ENCODE measurements at places on chromosomes 7 and 10.

- DNase-seq, result no peak
Measured at GRCh38 chr10:130929422-130930325, 381.8 kb downstream of the TCERG1L start.

- no peak for DNase-seq
Measured at GRCh38 chr10:56348101-56348500, 13.0 kb downstream of the ZWINT start.

DNA sequence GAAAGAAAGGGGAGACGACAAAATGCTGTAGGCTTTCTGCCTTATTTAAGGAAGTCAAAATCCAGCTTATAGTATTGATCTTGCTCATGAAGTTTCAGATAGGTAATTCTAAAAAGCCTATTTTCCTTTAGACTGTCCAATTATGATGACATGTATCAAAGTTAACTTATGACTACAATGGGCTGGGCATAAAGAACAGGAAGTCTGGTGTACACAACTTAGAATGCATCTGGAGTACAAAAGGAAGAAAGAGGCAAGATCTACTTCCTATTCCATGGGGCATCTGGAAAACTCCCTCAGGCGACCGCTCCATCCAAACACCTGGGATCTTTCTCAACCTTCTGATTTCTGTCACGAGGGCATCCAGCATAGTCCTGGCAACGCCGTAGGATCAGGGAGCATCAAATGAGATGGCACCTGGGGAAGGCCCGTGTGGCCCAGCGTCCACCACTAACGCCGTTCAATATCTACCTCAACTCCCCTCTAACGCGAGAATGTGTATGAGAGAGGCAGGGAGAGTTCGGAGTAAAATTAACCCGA, 512 bp downstream of the FAM24B start:
- no peak for DNase-seq

DNA sequence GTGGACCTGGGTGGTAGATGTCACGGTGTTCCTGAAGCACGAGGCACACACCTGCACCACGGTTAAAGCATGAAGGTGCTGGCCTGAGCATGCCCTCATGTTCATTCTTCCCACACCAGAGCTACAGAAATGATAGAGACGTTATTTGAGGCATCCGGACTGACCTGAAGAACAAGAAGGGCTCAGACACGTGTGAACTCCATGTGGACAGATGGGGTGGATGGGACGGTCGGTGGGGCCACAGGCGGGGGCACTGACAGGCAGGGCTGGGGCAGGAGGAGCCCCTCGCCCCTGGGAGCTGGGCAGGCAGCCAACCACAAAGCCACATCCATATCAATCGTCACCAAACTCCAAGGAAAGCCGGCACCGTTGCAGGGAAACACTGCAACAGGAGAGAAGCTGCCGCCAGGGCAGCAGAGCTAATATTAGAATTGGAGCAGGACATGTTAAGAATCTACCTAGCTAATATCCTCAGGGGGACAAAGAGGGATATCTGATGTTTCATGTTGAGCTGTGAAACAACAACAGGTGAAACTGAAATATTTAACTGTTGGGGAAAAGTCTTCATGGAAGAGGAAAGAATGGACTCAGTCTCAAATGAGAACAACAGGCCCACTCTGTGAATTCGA, 37.8 kb upstream of the DIP2C start:
- no peak for DNase-seq

DNA sequence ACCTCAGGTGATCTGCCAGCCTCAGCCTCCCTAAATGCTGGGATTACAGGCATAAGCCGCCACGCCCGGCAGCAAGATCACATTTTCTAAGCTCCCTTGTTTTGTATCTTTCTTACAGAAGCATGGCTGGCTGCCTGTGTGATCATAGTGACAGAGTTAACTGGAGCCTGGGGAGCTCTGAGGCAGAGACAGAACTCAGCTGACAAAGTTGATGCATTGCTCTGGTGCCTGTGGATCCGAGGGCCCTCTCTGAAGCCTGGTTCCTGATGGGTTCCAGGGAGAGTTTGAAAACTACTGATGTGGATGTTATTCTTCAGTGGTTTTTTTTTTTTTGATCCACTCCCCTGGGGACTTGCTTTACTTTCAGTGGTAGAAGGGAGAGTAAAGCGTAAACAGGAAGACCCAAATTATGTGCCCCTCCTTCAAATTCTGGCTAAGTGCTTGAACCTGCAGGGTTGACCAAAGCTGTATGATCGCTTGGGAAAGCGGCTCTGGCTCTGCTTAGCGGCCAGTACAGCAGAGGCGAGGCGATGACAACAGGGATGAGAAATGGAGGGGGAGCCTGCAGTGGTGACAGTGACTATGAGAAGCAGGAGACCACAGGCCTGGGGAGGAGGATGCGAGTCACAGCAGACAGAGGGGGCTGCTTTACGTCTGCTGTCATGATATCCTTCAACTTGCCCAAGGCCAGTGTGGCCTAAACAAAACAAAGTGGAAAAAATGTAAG, 6.8 kb upstream of the EFCAB10 start:
- no peak for DNase-seq

GRCh38 chr10:27719052-27719451, 26.6 kb downstream of the MKX start:
- DNase-seq, result no peak

GRCh38 chr7:124918662-124919061, 11.0 kb downstream of the POT1 start:
- no peak for DNase-seq

GRCh38 chr7:148204639-148205304, 385.8 kb upstream of the C7orf33 start:
- no peak for DNase-seq

- DNase-seq, result no peak
Measured at GRCh38 chr7:100071018-100071723, 10.4 kb downstream of the ZNF3 start.

GRCh38 chr10:51231754-51232153, 157.5 kb downstream of the PRKG1 start:
- no peak for DNase-seq

GRCh38 chr10:132637477-132638129, 100.0 kb downstream of the INPP5A start:
- DNase-seq, result no peak

DNA sequence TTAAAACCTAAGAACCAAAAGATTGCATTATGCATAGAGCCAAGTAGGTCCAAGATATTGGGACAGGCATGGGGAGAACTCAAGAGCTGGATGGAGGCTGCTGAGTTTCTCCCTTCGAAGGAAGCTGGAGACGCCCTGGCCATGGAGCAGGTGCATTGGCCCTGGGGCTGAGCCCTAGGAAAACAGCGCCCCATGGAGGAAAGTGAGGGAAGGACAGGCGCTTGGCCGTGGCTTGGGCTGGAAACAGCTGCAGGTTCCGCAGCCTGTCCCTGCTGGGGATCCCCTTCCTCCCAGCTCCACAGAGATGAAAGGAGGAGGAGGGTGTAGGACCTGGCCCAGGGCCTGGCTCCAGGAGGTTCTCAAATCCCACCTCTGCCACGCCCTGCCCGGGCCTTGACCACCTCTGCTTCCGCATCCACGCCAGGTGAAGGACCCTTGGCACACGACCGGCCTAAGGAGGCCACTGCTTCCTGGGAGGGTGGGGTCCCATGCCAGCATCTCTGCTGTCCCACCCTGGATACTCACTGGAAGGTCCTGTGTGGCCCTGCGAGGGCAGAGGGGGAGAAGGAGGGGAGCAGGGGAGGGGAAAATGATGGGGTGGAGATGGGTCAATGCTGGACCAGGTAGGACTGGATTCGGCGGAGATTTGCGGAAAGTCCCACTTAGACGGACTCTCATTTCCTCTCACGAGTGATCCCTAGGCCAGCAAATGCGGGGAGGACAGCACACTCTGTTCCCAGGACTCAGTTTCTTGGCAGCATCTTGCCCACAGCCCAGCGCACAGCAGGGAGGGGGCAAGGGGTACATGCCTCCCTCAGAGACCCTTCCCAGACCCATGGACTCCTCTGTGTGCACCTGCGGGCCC, 258.6 kb upstream of the TCERG1L start:
- DNase-seq, result peak; percentile 15

DNA sequence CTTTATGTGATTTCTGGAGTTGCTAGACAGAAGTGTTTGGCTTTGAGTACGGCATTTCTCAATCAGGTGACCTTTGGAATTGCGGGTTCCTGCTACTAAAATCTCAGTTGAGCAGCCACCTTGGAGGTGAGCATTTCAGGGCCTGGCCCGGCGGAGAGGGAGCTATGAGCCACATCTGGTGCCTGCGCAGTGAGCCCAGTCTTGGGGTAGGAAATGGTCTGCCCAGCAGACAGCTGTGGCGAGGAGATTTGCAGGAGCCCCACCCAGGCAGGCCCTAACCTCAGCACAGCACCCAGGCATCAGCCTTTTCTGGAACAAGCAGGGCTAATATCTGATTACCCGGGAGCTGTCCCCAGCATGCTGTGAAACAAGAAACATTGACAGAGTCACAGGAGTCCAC, 547.9 kb upstream of the FOXK1 start:
- no peak for DNase-seq

DNA sequence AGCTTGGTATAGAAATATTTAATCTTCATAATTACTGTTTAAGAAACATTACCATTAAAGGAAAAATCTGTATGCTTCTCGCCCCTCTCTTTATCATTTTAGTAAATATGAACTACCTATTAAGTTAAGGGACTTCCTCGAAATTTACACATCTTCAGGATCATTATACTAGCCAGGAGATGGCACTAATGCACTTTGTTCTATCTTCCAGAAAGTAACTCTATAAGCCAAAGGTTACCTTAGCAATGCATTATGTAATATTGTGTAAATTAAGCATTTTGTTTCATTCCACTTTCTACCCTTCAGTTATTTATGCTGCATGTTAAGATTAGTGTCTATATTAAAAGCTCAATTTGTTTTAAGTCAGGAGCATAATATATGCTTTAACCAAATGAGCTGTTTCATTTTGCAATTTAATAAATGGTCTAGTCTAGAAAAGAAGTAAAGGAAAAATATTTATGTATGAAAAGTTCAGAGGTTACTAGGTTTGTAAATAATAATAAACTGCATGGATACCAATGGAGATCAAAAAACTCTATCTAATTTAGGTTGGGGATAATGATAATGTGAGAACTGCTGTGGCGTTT, 128.5 kb downstream of the ANKRD7 start:
- DNase-seq, result no peak

DNA sequence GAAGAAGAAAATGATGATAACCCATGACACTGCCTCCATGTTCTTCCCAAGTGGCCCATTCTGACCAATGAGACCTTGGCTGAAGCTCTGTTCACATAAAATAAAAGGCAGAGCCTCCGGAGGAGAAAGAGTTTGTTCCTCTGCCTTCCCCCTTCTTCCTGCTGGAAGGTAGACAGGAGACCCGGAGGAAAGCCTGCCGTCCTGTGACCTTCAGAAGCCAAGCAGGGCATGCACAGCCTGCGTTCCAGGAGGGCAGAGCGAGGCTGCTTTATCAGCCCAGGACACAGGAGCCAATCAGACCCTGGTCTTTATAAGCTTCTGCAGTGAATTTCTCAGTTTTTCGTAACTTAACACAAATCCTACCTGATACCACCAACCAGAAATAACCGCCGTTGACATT, 8.6 kb upstream of the GRID1 start:
- DNase-seq, result no peak

GRCh38 chr7:99543081-99543671, 8.7 kb downstream of the FAM200A start:
- DNase-seq, result no peak

DNA sequence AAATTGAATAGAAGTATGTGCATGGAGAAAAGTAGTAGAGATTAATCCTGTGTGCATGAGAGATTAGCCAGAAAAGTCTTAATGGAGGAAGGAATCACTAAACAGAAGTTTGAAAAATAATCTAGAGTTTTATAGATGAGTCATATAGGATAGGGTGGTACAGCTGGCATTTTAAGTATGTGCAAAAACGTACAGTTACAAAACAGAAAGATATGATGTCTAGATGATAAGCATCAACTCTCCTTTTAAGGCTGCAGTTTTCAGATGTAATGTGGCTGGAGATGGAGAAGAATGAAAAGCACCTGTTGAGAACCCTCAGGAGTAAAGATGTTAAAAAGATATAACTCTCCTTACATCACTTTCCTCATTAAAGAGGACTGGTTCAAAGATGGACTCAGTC, 271.3 kb downstream of the STK31 start:
- no peak for DNase-seq

GRCh38 chr10:58697691-58698090, 185.0 kb downstream of the BICC1 start:
- DNase-seq, result no peak

DNA sequence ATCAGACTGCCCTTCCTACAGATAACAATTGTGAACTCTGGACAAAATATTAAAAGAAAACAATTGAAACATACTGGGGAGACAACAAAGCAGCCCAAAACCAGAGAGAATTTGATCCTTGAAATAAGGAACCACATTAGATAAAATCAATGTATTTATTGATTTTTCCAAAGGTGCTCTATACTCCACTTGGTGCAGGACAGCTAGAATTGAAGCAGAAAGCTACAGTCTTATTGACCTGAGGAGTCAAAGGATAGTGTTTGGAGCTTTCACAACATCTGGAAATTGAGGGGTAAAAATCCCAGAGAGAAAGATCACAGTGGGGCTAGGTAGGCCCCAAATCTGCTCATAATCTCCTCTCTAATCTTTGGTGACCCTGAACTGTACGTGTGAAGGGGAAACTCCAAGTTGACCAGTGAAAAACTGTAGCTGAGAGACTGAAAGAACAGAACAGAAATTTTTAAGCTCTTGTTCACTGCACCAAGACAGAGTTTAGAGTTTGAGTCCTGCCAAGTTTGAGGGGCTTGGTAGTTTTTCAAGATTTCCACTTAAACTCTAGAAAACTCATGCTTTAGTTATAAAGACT, 70.2 kb downstream of the SAMD9 start:
- DNase-seq, result no peak

GRCh38 chr10:43120929-43121314, 17.3 kb upstream of the CSGALNACT2 start:
- DNase-seq, result peak; percentile 70

DNA sequence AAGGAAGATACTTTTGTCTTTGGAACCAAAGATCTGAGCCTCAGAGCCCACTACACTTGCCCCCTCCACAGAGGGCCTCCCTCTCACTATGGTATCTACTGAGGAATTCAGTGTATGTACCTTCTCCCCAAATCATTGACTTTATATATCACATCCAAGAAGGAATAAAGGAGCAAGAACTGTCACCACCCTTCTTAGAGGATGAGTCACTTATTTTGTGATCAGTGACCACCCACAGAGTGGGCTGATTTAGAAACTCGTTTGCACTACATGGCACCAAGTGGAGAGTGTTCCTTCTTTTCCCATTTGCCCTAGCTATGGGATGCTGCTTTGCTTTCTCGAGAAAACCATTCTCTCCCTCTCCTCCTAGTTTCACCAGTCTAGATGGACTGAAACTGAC, 5.7 kb downstream of the TMEM243 start:
- DNase-seq, result no peak

- no peak for DNase-seq
Measured at GRCh38 chr7:148398844-148399365, 191.7 kb upstream of the C7orf33 start.

GRCh38 chr7:150404172-150404804, 25.2 kb downstream of the ZNF775 start:
- DNase-seq, result no peak

GRCh38 chr10:72883861-72884260, 9.7 kb upstream of the OIT3 start:
- no peak for DNase-seq

Data from activated CD4-positive, alpha-beta T cell treated with anti-CD3 and anti-CD28 coated beads for 48 hours (primary cell).